Cardiac septum (tissue), 1 donor: ENCODE measurements at places on chromosomes 3 and 15. TPM values are rescaled to one million over a fixed set of nuclear protein-coding genes. Genes with fewer than 3 reads are reported as not detected.

Gene VGLL4
- total RNA-seq = 40.7 TPM

Gene ZMYND10
- total RNA-seq = 0.35 TPM

Gene NPAP1
- total RNA-seq = not detected

Gene DOCK3
- total RNA-seq = 6.1 TPM

Gene CHRM5
- total RNA-seq = not detected

Gene C3orf20
- total RNA-seq = 0.32 TPM

Gene ACKR4
- total RNA-seq = 1.6 TPM

Gene PLSCR5
- total RNA-seq = not detected

Gene ARL6IP5
- 167 TPM for total RNA-seq

Gene SLC15A2
- total RNA-seq = 0.92 TPM

Gene ERICH6
- total RNA-seq = 0.19 TPM

Gene CKMT1A
- 0.32 TPM for total RNA-seq

Gene LTF
- 5.4 TPM for total RNA-seq

Gene MORC1
- total RNA-seq = not detected

Gene DAZL
- total RNA-seq = not detected

Gene KLHL6
- 2.2 TPM for total RNA-seq

Gene MUSTN1
- total RNA-seq = 15.9 TPM

Gene LRRIQ4
- not detected for total RNA-seq

Gene NKTR
- 35.1 TPM for total RNA-seq

Gene RFTN1
- total RNA-seq = 26.5 TPM

Gene CHST13
- total RNA-seq = 0.16 TPM

Gene CYP11A1
- total RNA-seq = 2.5 TPM

Gene PTPN23
- total RNA-seq = 24.0 TPM

Gene RARB
- 20.3 TPM for total RNA-seq

Gene PTX3
- total RNA-seq = 2.2 TPM

Gene PAQR9
- 10.7 TPM for total RNA-seq

Gene EHD4
- 42.2 TPM for total RNA-seq

Gene DHX30
- total RNA-seq = 48.3 TPM

Gene DAG1
- 130 TPM for total RNA-seq

Gene ZIC4
- not detected for total RNA-seq

Gene CSPG5
- 0.32 TPM for total RNA-seq

Gene ZNF660
- 1.8 TPM for total RNA-seq
